ENCODE measurements at places on chromosomes 3 and 15. TPM values are rescaled to one million over a fixed set of nuclear protein-coding genes. Genes with fewer than 3 reads are reported as not detected.

GRCh38 chr3:143831208-143831607, 17.1 kb downstream of the SLC9A9 start:
- no peak for DNase-seq

The SLC22A13 gene
- not detected for total RNA-seq

The C15orf40 gene
- 6.9 TPM for total RNA-seq

The TUBGCP5 gene
- 11.3 TPM for total RNA-seq

- no peak for DNase-seq
Observed at GRCh38 chr3:4582624-4583023, 89.5 kb downstream of the ITPR1 start.

DNA sequence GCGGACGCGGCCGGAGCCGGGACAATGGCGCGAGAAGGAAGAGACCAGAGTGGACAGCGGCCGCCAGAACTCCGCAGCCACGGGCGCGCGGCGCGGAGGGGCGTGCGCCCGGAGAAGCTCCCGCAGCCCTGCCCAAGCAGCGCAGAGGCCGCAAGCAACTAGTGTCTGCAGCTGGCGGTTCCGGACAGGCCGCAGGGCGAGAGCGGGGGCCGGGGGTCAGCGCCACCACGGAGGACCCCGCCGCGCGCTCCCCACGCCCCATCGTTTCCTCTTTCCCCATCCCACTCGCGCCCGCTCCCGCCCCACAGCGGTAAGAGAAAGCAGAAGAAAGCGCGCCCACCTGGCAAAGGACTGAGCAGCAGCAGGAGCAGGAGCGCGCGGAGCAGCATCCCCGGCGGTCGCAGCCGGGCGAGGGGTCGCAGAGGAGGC, 440 bp downstream of the PRTG start:
- DNase-seq: no peak

The NUDT16 gene
- 18.2 TPM for total RNA-seq

DNA sequence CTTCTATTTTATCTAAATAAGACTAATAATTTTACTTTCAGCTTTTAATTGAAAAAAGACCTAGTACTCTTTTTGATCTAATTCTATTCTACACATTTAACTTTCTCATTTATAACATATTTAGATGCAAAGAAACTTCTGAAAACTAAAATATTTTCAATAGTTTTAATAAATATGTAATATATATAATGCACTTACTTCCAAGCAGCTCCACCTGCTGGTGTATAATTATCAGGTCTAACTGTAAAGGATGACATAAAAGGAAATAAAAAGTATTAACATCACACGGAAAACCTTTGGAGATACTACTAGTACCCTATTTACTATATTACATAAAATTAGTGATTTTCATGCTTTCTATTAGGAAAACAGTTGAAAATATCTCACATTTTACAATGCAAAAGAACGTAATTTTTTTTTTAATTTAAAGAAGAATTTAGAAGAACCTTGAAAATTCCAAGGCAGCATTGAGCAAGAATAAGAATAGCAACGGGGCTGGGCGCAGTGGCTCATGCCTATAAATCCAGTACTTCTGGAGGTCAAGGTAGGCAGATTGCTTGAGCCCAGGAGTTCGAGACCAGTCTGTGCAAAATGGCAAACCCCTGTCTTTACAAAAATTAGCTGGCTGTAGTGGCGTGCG, 10.2 kb downstream of the PLSCR5 start:
- DNase-seq: no peak

GRCh38 chr3:150878996-150879575, 26.2 kb downstream of the MINDY4B start:
- no peak for DNase-seq

The STAG1 gene
- total RNA-seq: 44.7 TPM

DNA sequence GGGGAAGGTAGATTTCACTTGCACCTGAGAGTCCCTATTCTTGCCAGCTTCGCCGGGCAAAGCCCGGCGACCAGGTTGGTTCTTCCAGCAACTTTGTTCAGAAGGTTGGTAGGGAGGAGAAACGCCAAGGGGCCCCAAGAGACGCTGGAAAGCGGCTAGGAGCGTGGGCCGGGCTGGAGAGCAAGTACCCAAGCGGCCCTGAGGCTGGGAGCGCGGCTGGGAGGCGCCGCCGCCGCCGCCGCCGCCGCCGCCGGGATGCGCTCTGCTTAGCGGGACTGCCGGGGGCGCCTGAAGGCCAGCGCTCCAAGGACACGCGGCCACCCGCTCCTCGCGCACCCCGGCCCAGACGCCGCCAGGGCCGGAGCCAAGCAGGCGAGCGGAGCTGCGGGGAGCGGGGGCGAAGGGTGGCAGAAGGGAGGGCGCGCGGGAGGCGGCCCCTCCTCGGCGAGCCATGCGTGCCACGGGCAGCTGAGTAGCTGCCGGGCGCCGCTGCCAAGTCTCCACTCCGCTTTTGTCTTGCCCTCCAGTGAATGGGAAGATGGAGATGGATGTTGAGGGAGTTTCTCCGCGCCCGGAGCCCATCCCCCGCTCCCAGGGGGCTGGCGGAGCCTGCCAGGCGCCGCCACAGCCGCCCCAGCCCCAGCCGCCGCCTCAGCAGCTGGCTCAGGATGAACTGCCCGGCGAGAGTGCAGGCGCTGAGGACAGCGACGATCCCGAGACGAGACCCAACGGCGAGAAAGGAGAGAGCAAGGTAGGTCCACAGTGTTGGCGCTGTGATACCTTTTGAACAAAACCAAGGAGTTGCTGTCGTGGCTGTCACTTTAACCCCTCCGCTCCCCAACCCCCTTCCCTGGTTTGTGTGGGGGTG, 227.4 kb upstream of the AZI2 start:
- no peak for DNase-seq

DNA sequence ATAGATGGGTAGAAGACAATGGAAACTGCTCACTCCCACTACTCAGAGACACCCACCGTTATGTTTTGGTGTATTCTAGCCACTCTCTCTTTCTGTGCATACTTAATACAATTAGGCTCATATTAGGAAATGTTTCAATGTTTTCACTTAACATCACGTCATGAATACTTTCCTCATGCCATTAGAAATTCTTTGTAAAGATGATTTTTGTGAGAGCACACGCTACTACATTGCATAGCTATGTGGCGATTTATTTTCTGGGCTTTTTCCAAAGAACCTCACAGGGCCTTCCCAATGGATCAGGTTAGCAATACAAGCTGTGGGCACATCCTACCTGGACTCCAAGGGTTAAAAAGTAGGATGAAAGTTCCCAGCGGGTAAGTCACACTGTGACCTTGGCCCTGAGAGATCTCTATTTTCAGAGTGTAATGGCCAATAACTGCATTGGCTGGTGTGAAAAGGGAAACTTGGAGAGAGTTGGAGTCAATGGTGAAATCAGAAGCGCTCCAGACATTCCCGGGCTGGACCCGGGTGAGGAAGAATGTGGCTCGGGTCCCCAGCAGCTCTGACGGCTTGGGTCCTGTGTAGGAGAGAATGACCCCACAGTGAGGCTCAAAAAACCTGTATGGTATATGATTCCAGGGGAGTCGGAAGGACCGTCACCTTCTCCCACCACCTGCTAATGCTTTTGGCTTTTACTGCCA, 25.8 kb upstream of the TGM5 start:
- no peak for DNase-seq

The PP2D1 gene
- not detected for total RNA-seq

DNA sequence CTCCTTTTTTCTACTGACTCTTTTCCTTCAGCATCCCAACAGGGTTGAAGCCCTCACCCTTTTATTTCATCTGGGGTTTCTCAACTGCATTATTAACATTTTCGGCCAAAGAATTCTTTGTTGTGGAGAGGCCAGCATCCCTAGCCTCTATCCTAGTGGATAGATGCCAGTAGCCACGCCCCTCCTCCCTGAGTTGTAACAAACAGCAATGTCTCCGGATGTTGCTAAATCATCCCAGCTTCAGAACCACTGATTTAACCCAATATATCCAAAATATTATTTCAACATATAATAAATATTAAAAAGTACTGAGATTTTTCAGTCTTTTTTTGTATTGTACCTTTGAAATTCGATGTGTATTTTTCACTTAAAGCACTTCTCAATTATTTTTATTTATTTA, 2.0 kb upstream of the RNF111 start:
- DNase-seq: no peak

The CGNL1 gene
- 38.3 TPM for total RNA-seq

The SLC12A1 gene
- not detected for total RNA-seq

The TICRR gene
- 5.2 TPM for total RNA-seq

The AZI2 gene
- total RNA-seq: 78.1 TPM

The TNFSF10 gene
- 92.8 TPM for total RNA-seq

DNA sequence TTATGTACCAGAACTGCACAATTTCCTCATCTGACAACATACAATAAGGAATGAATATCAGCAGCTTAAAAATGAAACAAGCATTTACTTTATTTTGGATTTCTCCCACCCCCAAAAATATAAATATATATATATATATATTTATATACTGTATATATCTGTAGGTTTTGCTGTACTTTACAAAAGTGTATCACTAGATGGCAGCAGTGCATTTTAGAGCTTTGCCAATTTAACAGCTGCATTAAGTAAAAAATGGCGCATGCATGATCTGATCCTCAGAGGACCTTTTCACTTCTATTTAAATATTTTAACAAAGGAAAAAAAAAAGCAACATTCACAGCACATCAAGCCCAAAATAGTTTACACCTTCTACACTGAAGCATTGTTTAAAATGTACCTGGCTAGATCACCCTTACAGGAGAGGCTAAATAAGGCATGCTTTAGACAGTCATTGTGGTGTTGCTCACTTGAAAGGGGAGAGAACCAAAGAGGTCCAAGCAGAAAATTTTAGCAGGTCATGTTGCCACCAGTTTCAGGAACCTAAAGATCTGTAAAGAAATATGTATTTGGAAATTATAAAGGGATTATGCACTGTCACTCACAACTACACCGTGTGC, 72.6 kb downstream of the NPTN start:
- no peak for DNase-seq

DNA sequence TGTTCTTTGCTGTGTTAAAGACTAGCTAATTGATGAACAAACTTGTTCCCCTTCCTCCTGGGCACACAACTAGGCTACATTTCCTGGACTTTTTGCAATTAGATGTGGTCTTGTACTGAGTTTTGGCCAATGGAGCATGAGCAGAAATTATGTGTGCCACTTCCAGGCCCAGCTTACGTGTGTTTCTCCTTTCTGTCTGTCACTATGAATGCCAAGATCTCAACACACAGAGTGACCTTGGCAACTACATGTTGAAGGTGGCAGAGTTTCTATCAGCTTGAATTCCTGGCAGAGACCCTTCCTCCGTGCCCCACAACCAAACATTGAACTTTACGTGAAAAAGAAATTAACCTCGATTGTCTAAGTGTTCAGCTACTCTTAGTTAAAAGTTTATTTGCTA, 81.7 kb upstream of the PIAS1 start:
- DNase-seq: no peak

The MYL3 gene
- not detected for total RNA-seq

The SPSB4 gene
- 0.98 TPM for total RNA-seq

The ALG1L2 gene
- not detected for total RNA-seq

- no peak for DNase-seq
Observed at GRCh38 chr3:67468511-67468910, 185.9 kb downstream of the SUCLG2 start.

The CHRNA5 gene
- 8.8 TPM for total RNA-seq

GRCh38 chr15:76196269-76197231, 114.7 kb downstream of the ETFA start:
- DNase-seq: no peak

GRCh38 chr15:77009646-77010311, 14.9 kb downstream of the PSTPIP1 start:
- DNase-seq: no peak
